ENCODE measurements at places on chromosomes 1 and 21. TPM values are rescaled to one million over a fixed set of nuclear protein-coding genes. Genes with fewer than 3 reads are reported as not detected.

- no peak for DNase-seq
Measured at GRCh38 chr1:226407497-226408284, at the start of gene PARP1. Gene PARP1 (minus strand): TSS chr1:226408093. CDS start chr1:226407929, 164 bp downstream.

- no peak for DNase-seq
Measured at GRCh38 chr1:183760661-183761060, 44.3 kb upstream of the RGL1 start.

DNA sequence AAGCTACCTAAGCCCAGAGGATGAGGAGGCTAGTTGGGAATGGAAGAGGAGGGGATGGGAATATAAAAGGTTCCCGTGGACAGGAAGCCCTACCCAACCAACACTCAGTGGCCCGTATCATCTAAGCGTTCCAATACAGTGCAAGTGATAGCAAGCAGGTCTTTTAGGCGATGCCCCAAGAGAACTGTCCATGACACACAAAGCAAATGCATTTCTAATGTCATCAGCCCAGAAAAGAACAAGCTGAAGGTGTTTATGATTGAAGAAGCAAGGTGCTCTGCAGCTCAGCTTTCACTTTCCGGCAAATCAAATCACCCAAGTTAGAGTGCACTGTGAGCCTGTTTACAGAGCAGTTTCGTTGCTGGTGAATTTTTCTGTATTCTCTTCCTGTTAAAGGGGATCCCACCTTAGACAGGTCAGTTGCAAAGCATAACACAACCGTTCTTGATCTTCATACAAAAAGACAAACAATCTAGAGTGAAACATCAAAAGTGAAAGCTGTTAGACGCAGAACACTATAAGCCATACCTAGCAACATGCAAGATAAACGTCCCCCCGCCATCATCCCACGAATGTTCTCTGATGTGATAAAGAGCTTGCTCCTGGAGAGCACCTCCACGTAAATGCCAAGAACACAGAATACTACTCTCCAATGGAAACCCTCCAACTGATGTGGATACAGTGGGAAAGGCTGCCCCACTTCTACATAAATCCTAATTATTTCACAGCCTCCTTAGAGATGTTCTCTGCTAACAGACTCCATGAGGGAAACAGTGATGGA is 54.0 kb downstream of the PGBD5 start:
- DNase-seq = no peak

DNA sequence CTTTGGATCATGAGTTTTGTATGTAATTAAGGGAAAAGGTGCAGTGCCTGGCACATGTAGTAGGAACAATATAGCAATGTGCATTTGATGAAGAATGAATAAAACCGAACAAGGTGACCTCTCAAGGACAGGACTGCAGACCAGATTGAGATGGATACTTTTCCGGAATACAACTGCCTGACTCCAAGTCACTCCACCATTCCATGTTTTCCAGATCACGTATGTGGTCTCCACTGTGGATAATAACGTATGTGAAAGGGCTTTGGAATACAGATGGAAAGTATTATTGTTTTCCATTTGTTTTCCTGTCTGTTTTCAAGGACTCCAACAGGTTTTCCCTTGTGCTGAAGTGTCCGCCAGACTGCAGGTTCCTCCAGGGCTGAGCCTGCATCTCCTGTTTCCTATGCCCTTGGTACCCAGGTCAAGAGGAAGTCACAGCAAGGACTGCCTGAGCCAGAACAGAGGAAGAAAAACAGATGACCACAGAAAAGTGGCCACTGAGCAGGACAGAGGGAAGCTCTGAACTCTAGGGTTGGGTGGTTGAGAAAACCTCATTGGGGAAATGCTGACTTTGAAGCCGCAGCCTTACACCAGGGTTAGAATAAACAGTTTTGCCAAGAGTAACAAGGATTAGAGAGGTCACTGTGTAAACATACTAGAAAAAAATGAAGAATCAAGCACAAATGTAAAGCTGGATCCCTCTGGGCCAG is 4.0 kb downstream of the CFAP45 start:
- no peak for DNase-seq

- no peak for DNase-seq
Measured at GRCh38 chr1:159981351-159982055, 27.5 kb upstream of the SLAMF9 start.

GJA8 gene
- total RNA-seq = not detected

DNA sequence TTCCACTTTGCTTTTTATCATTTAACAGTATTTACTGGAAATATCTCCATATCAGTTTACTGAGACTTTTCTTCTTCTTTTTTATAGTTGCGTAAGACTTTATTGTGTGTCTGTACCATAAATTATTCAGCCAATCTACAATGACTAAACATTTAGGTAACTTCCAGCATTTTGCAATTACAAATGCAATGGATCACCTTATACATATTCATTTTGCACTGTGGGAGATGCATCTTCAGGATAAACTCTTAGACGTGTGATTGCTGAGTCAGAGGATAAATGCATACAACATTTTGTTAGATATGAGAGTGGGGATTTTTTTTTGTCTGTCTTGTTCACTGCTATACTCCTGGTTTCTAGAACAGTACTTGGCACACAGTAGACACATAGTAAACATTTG is 95.7 kb upstream of the GCLM start:
- no peak for DNase-seq
